ENCODE measurements at places on chromosomes 1 and 21.

GRCh38 chr1:99559166-99559565, 86.7 kb upstream of the PALMD start:
- DNase-seq, result no peak

DNA sequence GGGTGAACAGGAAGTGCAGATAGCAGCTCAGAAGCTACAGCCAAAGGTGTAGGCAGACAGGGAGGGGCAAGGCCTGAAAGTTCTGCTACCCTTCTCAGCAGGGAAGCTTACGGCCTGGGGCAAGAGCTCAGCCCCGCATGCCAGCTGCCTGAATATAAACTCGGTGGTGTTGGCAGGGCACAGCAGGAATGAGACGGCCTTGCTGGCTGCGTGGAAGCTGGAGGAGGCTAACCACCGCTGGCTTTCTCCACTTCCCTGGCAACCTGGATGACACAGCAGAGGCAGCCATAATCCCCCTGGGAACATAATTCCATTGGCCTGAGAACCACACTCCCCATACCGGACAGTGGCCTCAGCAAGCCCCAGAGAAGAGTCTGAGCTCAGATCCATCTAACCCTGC, 81.9 kb upstream of the PRRC2C start:
- DNase-seq, result no peak

DNA sequence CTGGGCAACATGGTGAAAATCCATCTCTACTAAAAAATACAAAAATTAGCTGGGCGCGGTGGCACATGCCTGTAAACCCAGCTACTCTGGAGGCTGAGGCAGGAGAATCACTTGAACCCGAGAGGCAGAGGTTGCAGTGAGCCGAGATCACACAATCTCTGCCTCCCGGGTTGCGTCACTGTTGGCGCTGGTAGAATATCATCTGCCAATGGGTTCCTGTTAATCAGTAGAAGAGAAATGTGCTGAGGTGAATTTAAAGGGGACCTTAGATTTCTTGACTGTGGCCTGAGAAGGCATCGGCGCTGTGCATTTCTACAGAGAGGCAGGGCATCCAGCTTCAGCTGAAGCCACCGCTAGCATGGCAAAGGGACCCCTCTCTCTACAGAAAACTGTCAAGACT, 68.0 kb downstream of the TGFB2 start:
- no peak for DNase-seq

DNA sequence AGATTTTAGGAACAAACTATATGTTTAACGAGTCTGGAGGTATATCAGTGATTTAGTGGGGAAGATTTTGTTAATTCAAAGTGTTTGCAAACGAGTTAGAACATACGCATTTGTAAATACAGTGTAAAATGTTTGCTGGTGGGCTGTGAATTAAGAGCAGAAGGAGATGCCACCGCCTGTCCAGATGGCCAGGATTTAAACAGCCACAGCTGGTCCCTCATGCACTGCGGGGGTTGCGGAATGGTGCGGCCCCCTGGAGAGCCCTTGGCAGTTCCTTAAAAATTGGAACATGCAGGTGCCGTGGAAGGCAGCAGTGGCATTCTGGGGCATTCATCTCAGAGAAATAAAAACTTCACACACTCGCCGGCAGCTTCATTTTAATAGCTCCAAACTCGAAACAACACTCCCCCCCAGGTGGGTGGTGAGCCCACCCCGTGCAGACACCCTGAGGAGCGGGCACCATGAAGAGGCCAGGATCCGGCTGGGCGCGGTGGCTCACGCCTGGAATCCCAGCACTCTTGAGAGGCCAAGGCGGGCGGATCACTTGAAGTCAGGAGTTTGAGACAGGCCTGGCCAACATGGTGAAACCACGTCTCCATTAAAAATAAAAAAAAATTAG, 3.5 kb upstream of the C1orf159 start:
- DNase-seq, result no peak

DNA sequence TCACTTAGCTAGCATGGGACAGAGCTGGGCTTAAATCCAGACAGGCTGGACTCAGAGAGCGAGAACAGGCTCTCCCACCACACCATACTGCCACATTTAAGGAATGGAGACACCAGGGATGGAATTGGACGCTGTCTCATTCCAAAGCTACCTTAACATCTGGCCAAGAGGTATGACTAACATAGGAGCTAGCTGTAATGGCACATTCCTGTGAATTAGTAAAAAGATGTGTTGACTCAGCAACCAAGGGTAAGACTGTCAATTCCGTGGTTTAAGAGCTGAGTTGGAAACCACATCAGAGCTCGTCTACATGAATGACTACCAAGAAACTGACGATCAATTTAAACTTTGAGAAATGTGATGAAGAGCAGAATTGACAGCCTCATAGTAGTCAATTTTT, 8.3 kb upstream of the TNFRSF9 start:
- DNase-seq, result no peak

GRCh38 chr1:24727501-24728216, 17.6 kb upstream of the CLIC4 start:
- no peak for DNase-seq

DNA sequence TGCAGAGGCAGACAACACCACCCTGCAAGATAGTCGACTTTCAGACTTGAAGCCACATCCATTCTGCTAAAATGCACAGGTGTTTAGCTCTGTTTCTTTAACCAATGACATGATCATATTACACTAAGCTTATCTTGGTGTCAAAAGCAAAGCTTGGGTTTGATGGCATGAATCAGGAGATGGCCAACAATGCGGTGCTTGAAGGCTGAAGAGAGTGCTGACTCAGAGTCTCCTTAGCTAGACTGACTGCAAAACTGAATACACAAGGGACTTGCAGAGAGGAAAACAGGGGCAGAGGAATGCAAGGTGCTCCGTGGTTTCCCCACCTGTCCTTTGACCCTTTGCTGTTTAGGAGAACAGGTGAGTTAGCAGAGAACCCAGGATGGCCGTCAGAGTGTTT, 262.6 kb downstream of the SIPA1L2 start:
- DNase-seq, result no peak

- DNase-seq, result no peak
These were observed 8.7 kb upstream of the GADD45A start for GRCh38 chr1:67676287-67676686.
